ENCODE measurements at places on chromosomes 16 and 17. TPM values are rescaled to one million over a fixed set of nuclear protein-coding genes. Genes with fewer than 3 reads are reported as not detected.

- no peak for DNase-seq
These were observed 24.5 kb downstream of the OR1D5 start for GRCh38 chr17:3038941-3039340.

HSD11B2 gene
- 0.23 TPM for total RNA-seq

TBC1D3B gene
- 0.85 TPM for total RNA-seq

DNA sequence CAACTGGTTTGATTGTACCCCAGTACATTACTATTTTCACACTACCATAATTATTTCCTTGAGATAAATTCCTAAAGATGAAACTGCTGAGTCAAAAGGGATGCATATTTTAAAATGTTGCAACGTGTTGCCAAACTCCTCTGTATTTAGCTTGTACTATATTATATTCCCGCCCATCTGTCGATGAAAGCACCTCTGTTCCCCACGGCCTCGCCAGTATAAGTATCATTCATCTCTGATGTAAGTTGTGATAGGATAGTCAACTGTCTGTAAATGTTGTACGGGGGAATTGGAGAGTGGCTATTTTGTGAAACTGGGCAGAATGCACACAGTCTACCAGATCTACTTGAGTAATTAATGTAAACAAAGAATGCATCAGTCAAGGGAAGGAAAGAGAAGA lies 47.7 kb upstream of the TNRC6A start:
- no peak for DNase-seq

DNA sequence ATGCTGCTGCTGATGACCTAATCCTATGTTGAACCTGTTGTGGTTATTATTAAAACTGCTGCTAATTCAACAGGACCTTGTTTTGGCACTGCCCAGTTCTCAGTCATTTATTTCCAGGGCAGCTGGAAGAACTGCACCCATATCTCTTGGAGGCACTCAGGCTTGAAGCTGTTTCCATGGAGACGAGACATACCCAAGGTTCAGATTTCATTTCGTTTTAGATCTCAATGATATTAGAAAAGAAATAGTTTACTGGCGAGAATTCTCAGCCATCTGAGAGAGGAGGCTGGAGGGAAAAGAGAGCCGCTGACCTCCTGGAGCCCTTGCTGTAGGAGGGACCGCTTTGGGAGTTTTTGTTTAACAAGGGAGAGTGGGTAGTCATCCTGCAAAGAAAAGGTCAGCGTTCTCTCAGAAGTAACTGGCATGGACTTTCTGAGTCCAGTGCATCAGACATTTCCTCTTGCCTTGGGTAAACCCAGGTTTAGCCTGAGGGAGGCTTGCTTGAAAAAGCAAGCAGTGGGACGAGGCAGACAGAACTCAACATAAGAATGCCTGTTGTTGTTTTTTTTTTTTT lies 75.4 kb downstream of the YPEL2 start:
- no peak for DNase-seq

SOST gene
- total RNA-seq, result 0.05 TPM

PPM1E gene
- 0.14 TPM for total RNA-seq

- no peak for DNase-seq
These were observed 115.6 kb downstream of the GAS7 start for GRCh38 chr17:10082795-10083194.

DNA sequence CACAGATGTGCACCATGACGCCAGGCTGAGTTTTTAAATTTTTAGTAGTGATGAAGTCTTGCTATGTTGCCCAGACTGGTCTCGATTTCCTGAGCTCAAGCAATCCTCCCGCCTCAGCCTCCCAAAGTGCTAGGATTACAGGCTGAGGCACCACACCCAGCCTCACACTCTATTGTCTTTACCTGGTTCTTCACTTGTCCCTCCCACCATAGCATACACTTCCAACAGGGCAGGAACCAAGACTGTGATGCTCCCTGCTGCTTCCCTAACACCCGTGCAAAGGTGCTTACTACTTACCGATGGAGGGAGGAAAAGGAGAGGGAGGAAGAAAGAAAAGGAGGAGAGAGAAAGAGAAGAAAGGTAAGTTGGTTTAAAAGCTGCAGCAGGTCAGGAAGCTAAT lies 41.4 kb upstream of the MEIOC start:
- no peak for DNase-seq

GRCh38 chr17:20975566-20975965 lies 67.2 kb downstream of the USP22 start:
- DNase-seq, result no peak

DNA sequence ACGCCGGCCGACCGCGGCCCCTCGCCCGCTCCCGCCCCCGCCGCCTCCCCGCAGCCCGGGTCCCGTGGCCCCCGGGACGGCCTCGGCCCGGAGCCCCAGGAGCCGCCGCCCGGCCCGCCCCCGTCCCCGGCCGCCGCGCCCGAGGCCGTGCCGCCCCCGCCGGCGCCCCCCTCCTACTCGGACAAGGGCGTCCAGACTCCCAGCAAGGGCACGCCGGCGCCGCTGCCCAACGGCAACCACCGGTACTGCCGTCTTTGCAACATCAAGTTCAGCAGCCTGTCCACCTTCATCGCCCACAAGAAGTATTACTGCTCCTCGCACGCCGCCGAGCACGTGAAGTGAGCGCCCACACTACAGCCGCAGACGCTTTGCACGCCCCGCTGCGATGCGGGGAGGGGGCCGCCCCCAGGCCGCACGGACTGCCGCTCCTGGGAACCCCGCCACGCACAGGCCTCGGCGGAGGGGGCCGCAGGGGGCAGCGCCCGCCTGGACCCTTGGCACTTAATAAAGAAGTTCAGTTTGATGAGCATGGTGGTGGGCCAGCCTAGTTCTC lies 35.5 kb upstream of the ZC3H18 start:
- DNase-seq, result peak; percentile 65

- no peak for DNase-seq
These were observed 54.7 kb downstream of the NXN start for GRCh38 chr17:924711-925475.

DNA sequence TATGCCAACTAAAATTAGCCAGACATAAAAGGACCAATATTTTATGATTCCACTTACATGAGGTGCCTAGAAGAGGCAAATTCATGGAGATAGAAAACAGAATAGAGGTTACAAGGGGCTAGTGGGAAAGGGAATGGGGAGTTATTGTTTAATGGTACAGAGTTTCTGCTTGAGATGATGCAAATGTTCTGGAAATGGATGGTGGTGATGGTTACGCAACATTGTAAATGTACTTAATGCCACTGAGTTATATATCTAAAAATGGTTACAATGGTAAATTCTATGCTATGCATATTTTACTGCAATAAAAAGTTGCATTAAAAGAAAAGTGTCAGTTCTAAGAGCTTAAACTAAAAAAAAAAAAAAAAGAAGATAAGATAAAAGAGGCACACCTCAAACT lies 17.9 kb downstream of the MT1X start:
- DNase-seq, result no peak

DNA sequence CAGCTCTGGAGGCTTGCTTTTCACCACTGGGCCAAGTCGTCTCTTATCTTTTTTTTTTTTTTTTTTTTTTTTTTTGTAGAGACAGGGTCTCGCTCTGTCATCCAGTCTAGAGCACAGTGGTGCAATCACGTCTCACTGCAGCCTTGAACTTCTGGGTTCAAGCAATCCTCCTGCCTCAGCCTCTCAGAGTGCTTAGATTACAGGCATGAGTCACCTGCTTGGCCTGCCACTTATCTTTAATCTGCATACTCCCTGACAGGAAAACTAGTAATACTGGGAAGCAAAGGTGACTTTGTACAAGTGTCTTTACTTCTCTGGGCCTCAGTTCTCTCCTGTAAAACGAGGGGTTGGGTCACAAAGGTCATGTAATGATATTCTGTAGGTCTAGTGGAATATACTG lies 15.0 kb downstream of the NTN1 start:
- DNase-seq, result no peak

DNA sequence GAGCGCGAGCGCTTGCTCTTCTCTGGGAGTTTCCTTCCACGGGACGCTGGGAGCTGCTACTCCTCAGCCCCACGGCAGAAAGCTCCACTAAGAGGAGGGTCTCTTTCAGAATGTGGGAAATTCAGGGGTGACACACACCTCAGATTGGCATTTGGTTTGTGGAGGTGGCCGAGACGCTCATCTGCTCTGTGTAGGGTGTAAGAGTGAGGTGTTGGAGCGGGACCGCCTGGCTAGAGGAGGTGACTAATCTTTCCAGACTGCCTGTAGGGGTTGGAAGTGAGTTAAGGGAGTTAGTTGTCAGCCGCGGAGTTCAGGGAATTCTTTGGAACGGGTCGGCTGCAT lies 735 bp downstream of the PSMD11 start:
- peak; percentile 79 for DNase-seq

DNA sequence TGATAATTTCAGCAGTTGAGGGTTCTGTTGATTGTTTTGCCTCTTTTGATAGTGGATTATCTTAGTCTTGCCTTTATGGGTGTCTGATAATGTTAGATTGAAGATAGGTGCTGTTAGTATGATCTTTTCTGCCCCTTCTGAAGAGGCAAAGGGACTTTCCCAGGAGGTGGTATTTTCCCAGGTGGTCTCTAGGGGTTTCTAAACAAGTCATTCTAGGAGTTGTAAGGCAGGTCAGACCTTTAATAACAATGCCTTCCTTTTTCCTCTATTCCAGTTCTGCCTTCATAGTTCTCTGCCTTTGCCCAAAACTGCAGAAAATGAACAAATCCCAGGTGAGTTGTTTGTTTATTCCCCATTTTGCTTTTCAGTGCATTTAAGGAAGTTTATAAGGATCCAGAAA lies 4.3 kb downstream of the ZFP1 start:
- no peak for DNase-seq

GRCh38 chr17:68403122-68403521 lies 54.2 kb downstream of the WIPI1 start:
- no peak for DNase-seq

GRCh38 chr17:9292561-9292941 lies 271.2 kb downstream of the NTN1 start:
- DNase-seq, result no peak

EVPLL gene
- not detected for total RNA-seq

PFN1 gene
- total RNA-seq, result 729 TPM

DNA sequence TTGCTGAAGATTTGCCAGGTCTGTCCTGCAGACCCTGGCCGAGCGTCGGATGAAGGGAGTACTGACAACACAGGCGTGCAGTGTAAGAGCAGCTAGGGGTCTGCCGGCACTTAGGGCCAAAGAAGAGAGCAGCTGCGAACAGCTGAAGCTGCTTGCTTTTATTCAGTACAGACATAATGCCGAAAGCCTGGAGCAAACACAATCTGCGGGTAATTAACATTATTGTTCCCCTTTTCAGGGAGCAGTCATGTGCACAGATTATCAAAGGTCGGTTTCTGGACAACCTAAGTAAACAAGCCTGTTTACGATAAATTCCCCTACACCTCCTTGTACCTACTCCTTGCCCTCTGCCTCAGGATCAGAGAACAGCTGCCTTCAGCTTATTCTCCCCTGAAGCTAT lies 12.0 kb upstream of the KRT23 start:
- no peak for DNase-seq

NOXO1 gene
- not detected for total RNA-seq

GRCh38 chr16:49026566-49027181 lies 255.0 kb downstream of the CBLN1 start:
- DNase-seq, result no peak

RND2 gene
- 0.17 TPM for total RNA-seq

DNA sequence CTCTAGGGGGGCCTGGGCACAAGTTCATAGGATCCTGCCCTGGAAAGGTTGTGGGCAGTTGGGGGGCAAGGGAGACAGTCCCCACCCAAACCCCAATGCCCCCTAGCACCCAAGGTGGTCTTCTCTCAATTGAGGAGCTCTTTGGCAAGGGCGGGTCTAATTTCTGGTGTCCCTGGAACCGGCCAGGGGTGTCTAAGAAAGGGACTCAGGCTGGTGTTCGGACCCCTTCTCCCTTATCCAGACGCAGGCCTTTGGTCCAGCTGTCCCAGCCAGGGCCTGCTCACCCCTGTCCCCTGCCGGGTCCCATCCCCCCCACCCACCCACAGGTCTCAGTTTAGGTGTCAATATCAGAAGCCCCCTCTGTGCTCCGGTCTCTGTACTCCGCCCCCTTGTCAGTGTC lies 860 bp upstream of the ARHGDIG start:
- DNase-seq, result no peak

CHST5 gene
- not detected for total RNA-seq

DNA sequence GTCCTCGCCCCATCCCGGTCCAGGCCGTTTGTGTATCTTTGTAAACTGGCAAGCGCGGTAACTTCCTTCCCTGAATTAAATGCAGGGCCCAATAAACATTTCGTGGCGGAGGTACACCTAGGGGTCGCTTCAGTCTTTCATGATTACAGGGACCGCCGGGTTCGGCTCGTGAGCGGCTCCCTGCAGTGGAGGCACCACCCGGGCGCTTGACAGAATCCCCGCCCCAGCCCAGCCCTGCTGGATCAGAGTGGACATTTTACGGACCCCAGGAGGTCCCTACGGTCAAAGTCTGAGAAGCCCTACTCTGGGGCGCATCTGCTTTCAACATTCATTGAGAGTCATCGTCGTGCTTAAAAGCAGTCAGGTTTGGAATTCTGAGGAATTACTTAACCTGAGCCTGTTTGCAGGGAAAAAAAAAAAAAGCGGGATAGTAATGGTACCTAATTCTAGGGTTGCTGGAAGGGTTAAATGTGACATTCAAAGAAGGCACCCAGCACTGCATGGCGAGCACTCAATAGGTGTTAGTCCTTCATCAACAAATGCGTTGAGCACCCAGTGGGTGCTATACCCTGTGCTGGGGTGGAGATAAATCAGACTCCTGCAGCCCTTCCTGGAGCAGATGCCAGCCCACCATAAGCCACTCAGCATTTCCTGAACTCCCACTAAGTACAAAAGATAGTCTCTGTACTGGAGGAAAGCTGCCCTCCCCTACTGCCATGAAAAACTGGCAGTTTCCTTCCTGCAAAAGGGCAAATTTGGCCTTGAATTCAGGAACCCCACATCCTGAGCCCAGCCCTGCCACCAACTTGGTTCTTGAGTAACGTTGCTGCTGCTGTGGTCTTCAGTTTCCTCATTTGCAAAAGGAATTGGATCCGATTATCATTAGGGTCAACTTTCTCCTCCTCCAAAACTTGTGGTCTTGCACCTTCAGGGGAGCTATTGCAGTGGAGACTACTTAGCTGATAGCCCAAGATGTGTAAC lies 658 bp upstream of the DUSP3 start:
- DNase-seq, result peak; percentile 21

GRCh38 chr17:47840742-47841487 lies at the start of gene SCRN2:
Gene SCRN2 (minus strand): TSS chr17:47841273. CDS start chr17:47840843, 430 bp downstream.
- peak; percentile 91 for DNase-seq

Data from dermis blood vessel endothelial cell (primary cell).